NCI-H446 treated with DMSO at 0.1 percent for 48 hours (cell line): ENCODE measurements at places on chromosomes 1 and 21.
A peak's percentile ranks its signal among the peaks of the same experiment; 100 is the strongest.

DNA sequence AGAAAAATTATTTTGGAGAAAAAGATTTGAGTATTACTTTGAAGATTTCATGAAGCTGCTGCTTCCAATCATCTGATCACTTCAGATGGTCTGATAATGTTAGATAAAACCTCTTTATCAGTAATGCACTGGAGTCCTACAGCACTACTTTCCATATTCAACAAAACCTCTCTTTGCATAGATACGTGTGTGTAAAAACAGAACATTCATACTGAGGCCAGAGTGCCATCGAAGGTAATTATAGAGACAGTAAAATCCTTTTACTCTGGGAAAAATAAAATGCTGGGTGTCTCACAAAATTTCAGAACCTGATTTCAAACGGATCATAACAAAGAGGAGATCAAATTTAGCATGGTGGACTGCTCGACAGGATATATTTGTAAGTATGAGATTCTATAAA is at the start of gene RGS13:
Gene RGS13 (plus strand): TSS at position 209 of the 400 bp plus-strand sequence. CDS start 8,188 bp downstream, outside the sequence.
- no peak for DNase-seq

GRCh38 chr1:186413319-186413718 is 37.7 kb downstream of the ODR4 start:
- no peak for DNase-seq

DNA sequence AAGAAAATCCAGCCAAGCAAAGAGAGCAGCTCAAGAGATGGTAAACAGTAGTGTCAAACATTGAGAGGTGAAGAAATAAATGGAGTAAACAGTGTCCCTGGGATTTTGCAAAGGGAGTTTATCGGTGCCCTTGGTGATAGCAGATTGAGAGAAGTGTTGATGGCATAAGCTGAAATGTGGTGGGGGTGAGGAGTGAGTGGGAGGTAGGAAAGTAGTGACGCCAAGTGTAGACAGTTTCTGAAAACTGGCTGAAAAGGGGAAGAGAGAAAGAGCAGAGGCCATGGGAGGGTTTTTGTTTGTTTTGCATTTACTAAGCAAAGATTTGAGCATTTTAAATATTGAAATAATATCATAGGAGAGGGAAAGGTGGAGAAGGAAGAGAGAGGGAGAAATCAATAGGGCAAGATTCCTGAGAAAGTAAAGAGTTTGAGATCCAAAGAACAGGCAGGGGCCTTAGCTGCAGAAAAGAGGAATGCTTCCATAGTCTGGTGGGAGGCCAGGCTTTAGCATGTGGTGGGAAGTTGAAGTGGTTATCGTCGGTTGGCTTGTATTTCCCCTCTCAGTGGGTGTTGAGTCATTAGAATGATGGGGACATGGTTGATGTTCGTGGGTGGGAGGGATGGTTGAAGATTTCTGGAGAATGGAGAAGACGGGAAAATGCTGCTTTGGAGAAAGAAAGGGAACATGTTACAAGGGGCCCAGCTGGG is 26.8 kb upstream of the RASAL2 start:
- no peak for DNase-seq

GRCh38 chr1:12001996-12002493 is 17.3 kb upstream of the MIIP start:
- no peak for DNase-seq

GRCh38 chr1:212781225-212781624 is 10.4 kb downstream of the NSL1 start:
- DNase-seq = no peak

GRCh38 chr21:37986751-37987399 is 70.6 kb upstream of the KCNJ6 start:
- DNase-seq = peak; percentile 95

GRCh38 chr1:239218301-239218700 is 168.1 kb upstream of the CHRM3 start:
- DNase-seq = peak; percentile 73

DNA sequence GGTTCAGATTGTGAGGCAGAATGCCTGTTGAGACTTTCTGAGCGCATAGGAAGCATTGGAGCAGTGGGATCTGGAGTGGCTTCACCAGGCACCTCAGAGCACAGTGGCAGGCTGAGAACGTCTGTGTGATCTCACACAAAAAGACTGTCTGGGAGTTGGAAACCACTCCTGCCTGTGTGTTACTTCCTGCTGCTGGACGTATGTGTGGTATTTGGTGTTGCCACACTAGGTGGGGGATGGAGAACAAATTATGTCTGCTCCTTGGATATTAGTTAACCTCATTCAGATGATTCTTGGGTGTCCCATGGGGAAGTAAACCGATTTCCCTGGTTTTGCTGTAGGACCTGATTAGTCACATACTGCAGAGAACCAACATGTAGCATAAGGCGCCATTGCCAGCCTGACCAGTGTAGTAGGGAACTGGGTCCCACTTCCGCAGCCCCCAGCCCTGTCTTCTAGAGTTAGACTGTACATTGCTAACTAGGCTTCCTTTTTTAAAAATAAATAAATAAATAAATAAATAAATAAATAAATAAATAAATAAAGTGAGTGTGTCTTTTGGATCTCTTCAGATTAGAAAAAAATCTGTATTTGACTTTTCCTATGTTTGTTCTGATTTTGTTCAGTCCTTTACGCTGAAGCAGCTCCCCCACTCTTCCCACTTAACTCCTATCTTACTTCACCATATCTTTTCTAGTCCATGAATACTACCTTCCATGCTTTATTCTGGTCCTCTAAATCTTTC is 26.9 kb downstream of the UCK2 start:
- no peak for DNase-seq

DNA sequence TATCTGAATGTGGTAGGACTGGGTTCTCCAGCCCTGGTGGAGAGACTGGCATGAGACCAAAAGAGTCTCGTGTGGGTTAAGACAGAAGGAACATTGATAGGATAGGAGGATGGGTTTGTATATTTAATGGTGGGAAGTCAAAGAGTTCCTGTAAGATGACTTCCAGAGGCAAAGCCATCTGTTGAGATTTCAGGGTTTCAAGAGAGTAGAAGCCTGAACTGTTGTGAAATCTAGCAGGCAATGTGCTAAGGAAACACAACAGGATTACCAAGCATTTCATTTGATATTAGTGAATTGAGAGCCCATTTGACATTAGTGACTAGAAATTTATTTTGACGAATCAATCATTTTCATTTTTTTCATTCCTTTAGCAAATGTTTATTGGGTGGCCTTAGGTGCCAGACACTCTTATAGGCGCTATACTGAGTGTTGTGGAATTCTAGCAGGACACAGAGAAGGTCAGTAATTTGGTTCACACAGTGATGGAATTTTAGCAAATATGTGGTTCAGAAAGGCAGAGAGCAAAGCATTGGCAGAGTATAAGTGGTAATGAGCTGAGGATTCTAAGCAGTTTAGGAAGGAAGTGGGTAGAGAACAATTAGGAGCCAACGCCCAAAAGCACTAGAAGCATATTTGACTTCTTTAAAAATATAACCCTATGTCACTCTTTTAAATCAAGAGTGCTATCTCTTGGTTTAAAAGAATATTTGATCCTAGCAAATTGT is 149.3 kb downstream of the AK5 start:
- DNase-seq = no peak
